ENCODE measurements at places on chromosomes 11 and 22.

- peak; percentile 70 for DNase-seq
Measured at GRCh38 chr11:83194281-83195142, 1.0 kb downstream of the ANKRD42 start.

GRCh38 chr11:79253280-79253679 lies 187.6 kb downstream of the TENM4 start:
- no peak for DNase-seq

DNA sequence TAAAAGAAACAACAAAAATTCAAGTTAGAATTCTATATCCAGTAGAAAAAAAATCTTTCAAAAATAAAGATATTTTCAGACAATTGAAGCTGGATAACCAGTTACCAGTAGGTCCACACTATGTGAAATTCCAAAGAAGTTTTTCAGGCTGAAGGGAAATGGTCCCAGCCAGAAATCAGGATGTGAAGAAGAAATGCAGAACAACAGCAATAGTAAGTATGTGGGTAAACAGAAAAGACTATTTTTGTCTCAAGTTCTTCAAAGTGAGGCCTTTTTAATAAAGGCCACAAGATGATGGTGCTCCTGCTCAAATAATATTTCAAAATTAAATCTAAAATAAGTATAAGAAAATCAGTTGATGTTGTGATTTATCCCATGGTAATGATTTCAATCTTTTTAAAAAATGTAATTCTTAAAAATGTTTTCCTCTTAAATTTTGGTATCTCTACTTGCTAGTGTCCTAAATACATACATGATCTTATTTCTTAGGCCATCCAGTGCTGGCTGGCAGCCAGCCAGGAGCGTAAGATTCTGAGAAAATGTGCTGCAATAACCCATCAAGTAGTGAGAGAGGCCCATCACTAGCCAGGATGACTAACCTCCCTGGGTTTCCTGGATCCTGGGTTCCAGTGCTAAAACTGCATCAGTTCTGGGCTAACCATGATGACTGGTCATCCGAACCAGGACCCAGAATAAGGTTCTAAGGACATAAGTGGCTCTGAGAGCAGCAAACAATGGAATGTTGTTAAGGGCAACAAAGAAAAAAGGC lies 15.6 kb upstream of the UCP3 start:
- no peak for DNase-seq

GRCh38 chr11:94305146-94305545 lies 766 bp downstream of the IZUMO1R start:
- DNase-seq: no peak

DNA sequence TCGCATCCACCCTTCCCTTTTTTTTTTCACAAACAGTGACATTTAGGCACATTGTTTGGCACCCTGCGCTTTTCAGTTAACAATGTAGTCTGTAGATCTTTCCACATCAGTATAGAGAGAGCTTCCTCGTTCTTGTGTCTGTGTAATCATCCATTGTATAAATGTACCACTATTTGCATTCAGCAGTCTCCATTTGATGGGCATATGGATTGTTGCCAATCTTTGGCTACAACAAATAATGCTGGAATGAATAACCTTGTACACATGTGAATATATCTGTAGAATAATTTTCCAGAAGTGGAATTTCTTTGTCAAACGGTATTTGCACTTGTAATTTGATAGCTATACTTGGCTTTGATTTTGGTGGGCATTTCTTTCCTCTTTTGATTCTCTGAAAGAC lies 17.1 kb downstream of the MPEG1 start:
- no peak for DNase-seq

- no peak for DNase-seq
Measured at GRCh38 chr22:30606455-30607299, at the start of gene TCN2. Gene TCN2, plus strand, starts transcription at chr22:30607174. Its CDS starts 158 bp downstream, at chr22:30607332.

- no peak for DNase-seq
Measured at GRCh38 chr11:113875234-113876073, at the start of gene USP28. Gene USP28, minus strand, starts transcription at chr11:113875572. Its CDS starts 71 bp downstream, at chr11:113875501.

GRCh38 chr11:118639899-118640298 lies 32.5 kb downstream of the PHLDB1 start:
- no peak for DNase-seq

- DNase-seq: no peak
Measured at GRCh38 chr11:2975594-2975993, 16.5 kb downstream of the NAP1L4 start.

GRCh38 chr11:60939855-60940254 lies 12.1 kb downstream of the SLC15A3 start:
- no peak for DNase-seq

DNA sequence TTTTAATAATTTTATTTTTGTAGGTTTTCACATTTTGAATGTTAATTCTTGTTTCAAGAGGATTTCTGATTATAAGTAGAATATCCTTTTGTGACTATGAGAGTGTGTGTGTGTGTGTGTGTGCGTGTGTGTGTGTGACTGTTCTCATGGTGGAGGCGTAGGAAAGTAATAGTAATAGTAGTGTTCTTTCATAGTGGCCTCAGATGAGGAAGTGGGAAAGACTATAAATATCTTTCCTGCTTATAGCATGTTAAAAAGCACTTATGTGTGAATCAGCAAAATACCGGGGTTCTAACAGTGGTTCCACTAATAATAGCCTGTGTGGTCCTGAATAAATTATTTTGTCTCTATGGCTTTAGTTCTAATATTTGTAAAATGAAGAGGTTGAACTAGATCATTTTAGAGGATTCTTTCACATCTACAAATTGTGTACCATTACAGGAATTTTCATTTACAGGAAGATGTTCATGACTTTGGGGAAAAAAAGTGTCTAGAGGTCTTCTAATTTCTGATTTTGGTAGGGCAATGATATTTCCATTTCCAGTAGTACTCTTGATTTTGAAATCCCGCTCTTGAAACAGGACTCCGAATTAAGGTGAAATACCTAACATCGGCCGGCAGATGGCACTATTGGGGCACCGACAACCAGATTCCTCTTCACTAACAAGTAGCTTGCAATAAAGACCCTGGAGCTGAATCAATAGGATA lies 29.9 kb upstream of the OR10G7 start:
- peak; percentile 38 for DNase-seq

- no peak for DNase-seq
Measured at GRCh38 chr22:35477911-35478582, 62.6 kb upstream of the RASD2 start.

DNA sequence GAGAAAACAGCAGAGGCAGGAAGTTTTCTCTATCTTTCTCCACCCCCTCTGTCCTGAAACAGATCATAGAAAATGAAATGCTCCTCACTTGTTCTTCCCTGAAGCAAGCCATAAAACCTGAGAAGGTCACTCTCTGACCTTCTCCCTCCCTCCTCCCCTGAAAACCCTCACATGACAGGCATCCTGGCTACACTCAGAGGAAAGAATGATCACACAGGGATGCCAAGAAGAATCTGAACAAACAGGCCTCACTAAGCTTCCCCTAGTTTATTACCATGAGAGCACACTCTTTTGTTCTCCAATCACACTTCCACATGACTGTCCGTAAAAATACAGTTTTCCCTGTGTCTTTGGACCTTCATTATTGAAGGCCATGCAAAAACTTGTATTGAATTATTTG lies 300.1 kb downstream of the BUD13 start:
- DNase-seq: no peak

DNA sequence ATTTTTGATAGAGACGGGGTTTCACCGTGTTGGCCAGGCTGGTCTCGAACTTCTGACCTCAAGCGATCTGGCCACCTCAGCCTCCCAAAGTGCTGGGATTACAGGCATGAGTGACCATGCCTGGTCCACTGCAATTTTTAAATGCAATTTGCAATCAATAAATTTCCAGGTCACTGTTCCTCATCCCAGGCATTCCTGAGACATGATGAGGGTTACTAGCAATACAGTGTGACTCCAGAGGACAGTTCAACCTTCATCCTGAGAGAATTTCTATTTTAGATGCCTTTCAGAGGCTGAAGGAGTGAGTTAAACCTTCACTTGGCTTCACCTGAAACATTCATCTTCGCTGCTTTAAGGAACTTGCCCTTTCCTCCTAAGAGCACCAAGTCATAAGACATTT lies 9.7 kb upstream of the UBASH3B start:
- DNase-seq: no peak

DNA sequence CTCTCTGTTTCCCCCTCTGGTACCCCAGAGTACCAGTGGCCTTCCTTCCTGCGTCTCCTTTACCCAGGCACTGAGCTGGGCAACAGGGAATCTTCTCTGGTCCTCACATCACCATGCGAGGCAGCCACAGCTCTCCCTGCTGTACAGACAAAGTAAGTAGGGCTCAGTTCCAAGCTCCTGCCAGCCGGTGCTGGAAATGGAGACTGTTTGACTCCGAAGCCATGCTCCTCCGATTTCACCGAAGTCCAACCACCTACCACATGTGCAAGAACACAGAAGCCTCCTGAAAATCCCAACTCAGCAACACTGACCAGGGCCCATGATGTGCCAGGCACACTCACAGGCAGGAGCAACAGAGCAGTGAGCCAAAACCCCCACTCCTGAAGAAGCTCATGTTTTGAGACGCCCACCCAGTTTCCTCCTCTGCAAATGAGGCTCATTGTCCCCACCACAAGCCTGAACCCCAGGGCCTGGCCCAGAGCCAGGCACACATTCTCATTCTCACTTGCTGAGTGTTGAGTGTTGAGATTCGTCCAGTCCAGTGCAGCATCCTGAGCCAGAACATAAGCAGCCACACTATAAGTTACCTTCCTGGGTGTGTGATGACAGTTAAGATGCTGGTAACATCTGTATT lies 156.0 kb downstream of the MPPED1 start:
- DNase-seq: no peak

DNA sequence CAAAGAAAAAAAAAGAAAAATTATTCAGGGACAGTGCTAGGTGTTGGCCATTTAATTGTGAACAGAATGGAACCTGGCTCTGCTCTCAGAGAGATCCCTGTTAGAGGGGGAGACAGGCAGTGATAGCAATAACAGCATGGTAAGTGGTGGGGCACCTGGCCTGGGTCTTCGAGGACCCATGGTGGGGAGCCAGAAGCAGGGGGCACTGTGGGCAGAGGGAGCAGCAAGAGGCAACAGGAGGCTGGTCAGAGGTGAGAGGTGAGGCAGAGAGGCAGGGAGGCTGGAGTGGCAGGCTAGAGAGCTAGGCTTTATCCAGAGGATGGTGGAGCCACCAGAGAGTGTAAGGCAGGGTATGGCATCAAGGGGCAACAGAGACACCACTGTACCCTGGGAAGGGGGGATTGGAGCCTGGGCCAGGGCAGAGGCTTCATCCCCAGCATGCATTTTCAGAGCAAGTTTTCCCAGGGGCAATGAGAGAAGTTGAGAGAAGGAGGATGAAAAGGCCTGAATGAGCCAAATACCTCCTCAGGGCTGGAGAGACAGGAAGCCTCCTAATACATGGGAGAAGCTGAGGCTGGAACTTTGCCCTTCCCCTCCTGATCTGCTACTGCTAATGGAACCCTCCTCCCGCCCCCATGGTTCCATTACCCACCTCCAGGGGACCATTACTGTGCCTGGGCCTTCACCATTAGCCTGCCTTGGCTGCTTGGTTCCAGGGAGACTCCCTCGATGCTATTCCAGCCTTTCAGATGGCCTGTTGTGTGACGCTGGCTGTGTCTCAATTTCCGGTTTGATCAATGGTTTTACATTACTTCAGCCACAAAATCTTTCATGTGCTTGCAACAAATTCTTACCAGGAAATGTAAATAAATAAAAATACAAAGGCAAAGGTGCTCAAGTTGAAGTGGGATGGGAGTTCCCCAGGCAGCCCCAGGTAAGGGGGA lies 2.6 kb upstream of the P2RY2 start:
- DNase-seq: no peak

- DNase-seq: no peak
Measured at GRCh38 chr11:103709371-103709770, 327.1 kb upstream of the DDI1 start.

- no peak for DNase-seq
Measured at GRCh38 chr11:119624102-119624615, 104.8 kb downstream of the NECTIN1 start.

DNA sequence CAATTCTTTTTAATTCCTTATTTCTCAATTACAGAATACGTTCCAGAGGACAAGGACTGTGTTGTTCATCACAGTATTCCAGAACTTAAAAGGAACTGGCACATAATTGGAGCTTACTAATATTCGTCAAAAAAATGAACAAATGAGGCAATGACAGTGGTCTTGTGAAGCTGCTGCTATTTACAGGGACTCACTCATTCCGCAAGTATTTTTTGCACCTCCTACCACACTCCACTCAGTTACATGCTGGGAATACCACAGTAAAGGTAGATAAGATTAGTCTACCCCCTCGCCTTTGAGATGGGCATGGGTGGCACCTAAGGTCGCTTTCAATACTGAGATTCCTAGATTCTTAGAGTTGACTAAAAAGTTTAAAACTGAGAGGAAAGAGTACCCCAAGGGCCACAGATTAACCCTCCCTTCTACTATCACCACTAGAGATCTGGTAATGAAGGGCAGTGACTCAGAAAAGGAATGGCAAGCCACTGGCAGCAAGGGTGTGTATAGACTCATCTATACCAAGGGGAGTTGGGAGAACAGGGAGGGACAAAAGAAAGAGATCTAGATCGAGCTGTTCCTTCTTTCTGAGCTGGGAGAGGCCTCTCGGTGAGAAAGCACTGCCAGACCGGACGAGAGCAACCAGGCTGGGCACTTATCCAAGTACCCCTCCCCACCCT lies 85.0 kb downstream of the RPL27A start:
- no peak for DNase-seq

DNA sequence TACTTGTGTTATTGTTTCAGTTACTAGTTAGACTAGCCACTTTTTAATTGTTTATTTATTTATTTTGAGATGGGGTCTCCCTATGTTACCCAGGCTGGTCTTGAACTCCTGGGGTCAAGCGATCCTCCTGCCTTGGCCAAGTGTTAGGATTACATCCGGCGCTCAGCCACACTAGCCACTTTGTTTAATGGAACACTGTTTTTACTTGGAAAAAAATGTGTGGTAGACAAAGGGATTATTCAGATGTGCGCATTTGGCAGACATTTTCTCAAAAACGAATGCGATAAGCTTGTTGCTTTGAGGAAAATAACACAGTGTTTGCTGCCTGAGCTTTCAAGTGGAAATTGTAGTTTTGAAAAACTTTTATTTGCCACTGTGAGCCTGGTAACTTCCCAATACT lies 51.0 kb downstream of the CTNND1 start:
- DNase-seq: no peak

- DNase-seq: no peak
Measured at GRCh38 chr11:10567446-10567845, 1.0 kb downstream of the LYVE1 start.

DNA sequence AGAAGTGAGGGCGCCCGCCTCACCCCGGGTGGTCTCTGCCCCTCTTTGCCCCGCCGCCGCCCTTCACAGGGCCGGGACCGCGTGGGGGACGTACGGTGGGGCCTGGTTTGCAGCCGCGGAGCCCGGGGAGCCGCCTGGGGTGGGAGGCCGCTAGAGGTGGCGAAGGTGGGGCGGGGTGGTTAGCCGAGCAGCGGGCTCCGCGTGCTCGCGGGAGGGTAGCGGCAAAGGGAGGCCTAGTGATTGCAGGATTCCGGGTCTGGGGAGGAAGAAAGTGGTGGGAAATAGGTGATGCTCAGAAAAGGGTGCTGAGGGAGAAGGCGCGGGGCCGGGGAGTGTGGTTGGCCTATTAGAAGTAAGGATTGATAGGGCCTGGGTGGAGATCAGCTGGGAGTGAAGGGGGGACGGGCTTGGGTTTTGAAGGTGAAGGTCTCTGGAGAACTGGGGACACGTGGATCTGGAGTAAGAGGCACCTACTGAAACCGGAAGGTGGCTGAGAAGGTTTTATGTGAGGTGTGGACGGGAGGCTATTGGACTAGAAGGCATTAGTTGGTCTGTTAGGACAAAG lies 571 bp downstream of the FAR1 start:
- peak; percentile 6 for DNase-seq

- no peak for DNase-seq
Measured at GRCh38 chr11:96664110-96664509, 274.3 kb downstream of the JRKL start.
